ENCODE measurements at places on chromosomes 2 and 18.
A peak's percentile ranks its signal among the peaks of the same experiment; 100 is the strongest.

DNA sequence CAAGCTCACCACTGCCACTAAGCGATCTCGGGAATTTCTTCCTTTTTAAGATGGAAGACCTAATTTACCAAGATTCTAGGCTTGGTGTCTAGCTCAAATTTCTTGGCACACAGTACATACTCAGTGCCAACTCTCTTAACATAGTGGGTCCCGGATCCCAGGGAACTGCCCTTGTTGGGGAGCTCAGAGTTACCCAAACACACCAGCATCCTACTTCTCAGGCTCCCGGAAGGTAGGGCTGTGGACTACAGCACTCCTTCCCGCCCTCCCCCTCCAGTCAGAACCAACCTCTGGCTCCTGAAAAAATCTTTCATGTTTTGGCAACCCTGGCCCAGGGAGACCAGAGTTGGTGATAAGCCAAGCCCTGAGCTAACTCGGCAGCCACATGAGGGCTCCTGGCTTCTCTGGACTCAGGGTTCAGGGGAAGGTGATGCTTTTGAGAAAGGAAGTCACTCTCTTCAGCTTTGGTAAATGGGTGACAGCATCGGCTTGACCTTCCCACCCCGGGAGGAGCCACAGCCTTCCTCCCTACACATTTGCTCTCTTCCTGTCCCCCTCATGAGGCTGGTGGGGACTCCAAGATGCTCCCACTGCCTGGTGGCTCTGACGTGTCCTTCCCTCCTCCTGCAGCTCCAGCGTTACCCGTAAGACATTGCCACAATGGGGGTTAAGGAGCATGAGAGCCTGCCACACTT is 8.8 kb downstream of the ODC1 start:
- no peak for DNase-seq

GRCh38 chr18:24472591-24472990 is 12.2 kb downstream of the HRH4 start:
- no peak for DNase-seq

DNA sequence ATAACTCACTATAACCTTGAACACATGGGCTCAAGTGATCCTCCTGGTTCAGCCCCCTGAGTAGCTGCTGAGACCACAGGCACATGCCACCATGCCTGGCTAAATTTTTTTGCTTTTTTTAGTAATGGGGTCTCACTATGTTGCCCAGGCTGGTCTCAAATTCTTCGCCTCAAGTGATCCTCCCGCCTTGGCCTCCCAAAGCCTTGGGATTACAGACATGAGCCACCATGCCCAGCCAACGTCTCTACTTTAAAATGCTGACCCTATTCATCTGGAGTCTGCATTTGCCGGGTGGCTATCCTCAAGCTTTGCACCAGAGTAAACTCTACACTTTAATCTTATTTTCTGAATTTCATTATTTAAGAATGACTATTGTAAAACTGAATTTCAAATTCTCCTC is 37.6 kb upstream of the RALBP1 start:
- DNase-seq: no peak

DNA sequence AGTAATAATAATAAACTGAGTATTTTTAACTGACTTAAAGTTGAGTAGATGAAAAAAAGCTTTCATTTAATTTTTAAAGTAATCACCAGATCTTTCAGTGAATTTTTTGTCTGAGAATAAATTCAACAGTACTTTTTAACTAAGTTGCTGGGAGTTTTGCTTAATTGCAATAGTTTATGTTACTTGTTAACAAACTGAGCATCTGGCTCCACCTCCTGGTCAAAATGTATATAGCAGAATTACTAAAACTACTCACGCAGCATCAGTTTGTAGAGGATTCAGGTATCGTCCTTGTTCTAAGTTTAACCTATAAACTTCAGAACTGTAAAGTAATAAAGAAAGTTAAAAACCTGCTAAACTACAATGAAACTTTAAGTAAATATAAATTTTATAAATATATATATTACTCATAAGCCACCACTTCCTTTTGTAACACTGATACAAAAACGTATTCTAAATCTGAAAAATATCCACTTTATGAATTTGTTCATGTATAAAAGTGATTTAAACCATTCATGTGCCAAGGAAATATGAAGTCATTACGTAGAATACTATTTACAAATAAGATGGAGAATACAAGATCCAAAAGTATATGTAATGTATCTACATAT is 21.3 kb downstream of the NOL10 start:
- DNase-seq: peak; percentile 73

GRCh38 chr18:50737127-50737526 is 82.7 kb downstream of the MRO start:
- no peak for DNase-seq

GRCh38 chr18:55353806-55354205 is 234.2 kb downstream of the TCF4 start:
- DNase-seq: no peak

DNA sequence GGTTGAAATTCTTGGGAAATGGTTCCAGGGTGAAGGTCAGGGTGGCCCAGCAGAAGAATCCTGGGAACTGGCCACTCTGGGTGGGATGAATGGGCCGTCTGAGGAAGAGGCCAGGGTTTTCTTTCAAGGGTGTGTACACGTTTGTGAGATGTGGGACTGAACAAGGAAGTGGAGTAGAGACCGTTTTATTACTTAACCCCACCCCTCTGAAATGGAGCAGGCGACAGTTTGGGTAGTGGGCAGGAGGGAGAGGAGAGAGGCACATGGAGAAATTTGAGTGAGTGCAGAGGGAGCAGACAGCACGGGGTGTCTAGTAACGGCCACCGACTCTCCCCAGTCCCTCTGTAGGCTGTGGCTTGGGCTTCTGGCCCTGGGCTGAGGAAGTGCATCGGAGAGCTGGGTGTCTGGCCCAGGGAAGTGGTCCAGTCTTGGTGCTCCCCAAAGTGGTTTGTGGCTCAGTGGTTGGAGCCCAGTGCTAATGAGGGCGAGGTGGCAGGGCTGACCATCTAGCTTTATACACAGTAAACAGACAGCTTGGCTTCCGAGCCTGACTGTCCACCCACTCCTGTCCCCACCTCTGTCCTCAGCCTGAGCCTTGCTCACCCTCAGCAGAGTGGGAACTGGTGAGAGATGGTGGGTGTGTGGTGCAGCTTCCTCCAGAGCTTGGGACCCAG is 135.3 kb downstream of the DYSF start:
- no peak for DNase-seq

DNA sequence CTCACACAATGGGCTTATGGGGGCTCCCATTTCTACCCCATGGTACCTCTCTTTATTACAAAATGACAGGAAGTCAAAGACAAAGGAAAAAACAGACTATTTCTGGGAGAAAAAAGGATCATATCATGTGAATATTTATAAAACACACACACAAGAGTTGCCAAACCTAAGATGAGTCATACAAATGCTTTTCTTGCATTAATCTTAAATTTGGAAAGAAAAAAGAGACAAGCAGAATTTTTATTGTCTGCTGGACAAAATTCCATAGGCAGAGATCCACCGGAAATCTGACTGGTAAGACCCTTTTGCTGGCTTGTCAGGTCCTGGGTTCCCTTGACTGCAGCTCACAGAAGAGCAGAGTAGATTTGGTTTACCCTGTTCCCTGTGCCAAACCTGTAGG is 1732.3 kb upstream of the PIK3C3 start:
- DNase-seq: no peak

DNA sequence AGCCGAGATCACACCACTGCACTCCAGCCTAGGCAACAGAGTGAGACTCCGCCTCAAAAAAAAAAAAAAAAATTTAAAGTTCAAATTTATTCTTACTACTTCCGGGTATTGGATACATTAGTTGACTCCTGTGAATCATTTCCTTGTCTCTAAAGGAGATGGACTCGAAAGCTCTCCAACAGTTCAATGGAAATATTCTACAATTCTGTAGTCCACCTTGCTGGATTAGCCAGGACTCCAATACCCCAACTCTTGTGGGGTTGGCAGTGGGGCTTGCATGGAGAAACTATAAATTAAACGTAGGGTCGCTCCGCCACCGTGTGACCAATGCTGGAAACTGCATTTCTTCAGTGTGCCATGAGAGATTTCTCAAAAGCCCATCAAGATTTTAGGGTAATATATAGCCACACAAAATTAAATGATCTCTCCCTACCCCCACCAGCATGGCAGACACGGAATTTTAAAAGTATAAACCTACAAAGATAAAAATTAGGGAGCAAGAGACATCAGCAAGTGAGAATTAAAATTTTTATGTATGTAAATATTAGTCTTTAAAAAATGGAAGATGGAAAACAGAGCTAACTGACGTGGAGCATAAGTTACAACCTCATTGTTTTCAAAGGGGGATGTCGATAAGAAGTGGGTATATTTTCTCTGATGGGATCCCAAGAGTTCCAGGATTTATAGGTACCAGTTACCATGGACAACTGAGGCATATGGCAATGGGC is 27.8 kb upstream of the GAREM2 start:
- no peak for DNase-seq

GRCh38 chr2:49050265-49050664 is 104.0 kb downstream of the FSHR start:
- DNase-seq: no peak

DNA sequence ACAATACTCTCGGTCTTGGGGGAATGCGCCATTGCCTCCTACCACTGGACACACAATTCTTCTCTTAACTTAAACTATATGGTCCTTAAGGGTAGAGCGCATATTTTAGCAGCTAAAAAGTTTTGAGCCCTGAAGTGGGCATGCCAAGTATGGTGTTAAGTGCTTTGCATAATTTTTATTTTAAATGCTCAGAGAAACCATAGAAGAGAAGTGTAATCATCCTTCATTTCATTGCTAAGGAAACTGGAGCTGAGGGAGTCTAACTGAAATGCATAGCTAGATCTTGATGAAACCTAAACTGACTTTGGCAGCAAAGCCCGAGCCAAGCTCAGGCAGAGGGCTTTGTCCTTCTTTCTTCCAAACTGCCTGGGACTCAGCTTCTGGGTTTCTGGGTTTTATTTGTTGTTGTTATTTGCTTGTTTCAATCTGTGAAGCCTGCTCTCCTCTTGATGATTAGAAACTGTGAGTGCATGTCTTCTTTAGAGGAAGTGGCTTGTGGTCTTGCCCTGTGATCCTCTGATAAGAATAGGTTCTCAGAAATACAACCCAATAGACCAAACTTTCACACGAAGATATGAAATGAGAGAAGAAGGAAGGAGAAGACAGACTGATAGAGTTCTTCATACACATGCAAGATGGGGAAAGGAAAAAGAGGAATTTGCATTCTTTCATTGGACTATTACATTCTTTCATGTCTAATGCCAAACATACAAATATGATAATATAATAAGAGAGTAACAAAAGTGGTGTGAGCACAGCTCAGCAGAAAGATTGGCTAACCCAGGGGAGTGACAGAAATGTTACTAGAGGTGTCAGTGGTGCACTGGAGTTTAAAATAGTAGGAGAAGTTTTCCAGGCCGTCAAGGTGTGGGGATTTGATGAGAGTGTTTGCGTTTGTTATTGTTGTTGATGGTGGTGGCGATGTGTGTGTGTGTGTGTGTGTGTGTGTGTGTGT is 7.5 kb upstream of the RNF144A start:
- no peak for DNase-seq

GRCh38 chr2:175854665-175855064 is 147.4 kb downstream of the LNPK start:
- DNase-seq: peak; percentile 43

- DNase-seq: peak; percentile 76
Measured at GRCh38 chr2:84906108-84906899, 848 bp downstream of the TMSB10 start.
